ENCODE measurements at places on chromosomes 13 and 19.

DNA sequence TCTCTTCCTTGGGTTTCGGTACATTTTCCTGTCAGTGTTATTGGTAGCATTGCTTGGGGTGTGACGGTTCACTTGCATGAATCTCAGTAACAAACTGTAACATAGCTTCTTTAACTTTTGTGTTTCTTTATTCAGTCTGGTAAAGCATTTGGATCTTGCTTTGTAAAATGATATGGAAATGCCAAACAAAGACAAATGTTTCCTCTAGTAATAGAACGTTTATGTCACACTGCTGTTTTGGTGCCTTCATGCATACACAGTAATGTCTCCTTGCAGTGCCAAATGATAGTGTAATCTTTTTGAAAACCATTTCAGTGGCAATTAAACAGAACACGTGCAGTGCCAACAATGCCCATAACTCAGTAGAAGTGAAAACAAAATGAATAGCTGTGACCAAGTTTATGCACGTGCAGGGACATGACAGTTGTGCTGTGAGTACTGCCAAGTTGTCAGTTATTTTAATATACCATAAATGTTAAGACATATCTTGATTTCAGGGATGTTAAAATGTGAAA lies 110.8 kb downstream of the RXFP2 start:
- no peak for DNase-seq

DNA sequence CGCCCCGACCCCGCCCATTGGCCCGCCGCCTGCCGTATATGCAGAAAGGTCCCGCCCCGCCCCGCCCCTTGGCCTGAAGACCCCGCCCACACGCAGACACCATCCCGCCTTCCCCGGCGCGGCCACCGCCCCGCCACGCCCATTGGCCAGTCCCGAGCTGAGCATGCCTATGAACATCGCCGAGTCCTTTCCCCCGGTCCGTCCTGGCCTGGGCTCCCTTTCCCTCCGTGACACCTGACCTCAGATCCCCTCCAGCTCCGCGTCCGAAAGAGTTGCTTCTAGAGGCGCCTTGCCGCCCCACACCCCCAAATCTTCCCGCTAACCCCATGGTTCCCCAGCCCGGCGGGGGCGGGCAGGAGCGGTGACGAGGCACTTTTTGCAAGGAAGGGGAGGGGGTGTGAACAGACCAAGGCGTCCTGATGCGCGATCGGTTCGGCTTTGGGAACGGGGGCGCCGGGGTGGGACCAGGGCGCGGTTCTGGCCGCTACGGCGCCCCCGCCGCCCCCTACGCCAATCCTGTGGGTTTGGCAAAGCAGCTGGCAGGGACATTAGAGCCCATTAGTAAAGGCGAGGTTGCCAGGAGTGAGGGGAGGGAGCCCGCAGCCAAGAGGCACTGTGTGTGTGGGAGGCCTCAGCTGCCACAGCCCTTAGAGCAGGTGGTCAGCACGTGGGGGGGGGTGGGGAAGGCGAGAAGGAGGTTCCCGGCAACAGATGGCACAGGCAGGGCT lies 406 bp upstream of the NUMBL start:
- peak; percentile 91 for DNase-seq

DNA sequence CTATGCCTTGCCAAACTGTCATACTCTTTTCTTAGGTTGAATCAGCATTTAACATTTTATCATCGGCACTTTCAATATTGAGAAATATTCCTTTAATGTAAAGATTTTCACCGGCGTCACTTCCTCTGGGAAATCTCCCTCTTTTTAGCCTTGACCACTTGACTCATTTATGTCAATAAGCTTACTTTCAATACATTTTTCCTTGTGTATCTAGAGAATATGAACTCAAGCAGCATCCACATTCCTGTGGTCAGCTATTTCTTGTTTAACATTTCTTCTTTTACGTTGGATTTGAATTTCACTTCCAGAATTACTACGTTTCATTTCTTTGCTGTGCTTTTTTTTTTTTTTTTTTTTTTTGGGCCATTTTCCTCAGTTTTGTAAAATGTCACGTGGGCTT lies 271.2 kb upstream of the HTR2A start:
- DNase-seq, result peak; percentile 78

DNA sequence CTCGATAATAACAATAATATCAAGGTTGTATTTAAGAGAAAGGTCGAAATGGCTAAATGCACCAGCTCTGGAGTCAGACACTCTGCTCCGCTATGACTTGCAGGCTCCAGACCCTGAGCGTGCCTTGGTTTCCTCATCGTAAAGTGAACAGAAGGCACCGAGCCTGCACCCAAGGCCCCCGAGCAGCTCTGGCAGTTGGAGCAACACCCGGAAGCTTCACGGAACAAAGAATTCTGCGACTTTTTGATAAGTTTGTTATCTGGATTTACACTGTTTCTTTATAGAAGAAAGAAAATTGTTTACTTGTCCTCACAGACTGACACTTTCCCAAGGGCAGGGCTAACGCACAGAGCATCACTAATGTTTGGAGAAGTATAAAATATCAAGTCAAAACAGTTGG lies 4.4 kb downstream of the GRTP1 start:
- DNase-seq, result no peak

DNA sequence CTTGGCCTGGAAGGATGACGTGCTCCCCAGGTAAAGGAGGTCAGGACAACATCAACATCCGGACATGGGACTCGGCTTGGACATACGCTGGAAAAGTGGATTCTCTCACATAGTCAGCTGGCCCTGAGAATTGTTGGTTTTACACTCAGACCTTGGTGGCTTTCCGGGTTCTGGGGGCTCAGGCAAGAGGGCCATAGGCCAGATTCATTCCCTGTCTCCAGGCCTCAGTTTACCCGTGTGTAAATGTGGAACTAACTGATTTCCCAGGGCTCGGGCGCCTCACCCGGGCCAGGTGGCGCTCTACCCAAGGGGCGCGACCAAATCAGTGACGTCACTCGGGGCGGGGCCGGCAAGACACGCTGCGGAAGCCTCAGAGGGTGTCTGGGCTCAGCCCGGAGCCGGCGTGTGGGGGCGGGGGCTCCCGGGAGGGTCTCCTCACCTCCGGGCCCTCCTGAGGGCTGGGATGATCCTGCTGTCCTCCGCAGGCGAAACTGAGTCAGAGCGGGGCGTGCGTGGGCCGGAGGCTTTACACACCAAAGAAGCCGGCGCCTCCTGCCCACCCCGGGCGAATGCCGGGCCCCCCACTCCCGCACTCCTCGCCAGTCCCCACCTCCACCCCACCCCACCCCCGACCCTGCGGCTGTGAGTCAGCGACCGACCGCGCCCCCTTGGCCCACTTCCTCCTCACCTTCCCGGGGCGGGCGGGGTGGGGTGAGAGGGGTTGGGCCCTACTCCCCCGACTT lies 862 bp upstream of the VASP start:
- DNase-seq, result peak; percentile 92

GRCh38 chr13:85985797-85986196 lies 186.6 kb upstream of the SLITRK6 start:
- DNase-seq, result peak; percentile 7

GRCh38 chr19:9431475-9431874 lies 3.9 kb downstream of the ZNF266 start:
- no peak for DNase-seq
